ENCODE measurements at places on chromosomes 1 and 21.

- peak; percentile 99 for DNase-seq
Observed at GRCh38 chr1:97277891-97278654, 556.5 kb downstream of the PTBP2 start.

DNA sequence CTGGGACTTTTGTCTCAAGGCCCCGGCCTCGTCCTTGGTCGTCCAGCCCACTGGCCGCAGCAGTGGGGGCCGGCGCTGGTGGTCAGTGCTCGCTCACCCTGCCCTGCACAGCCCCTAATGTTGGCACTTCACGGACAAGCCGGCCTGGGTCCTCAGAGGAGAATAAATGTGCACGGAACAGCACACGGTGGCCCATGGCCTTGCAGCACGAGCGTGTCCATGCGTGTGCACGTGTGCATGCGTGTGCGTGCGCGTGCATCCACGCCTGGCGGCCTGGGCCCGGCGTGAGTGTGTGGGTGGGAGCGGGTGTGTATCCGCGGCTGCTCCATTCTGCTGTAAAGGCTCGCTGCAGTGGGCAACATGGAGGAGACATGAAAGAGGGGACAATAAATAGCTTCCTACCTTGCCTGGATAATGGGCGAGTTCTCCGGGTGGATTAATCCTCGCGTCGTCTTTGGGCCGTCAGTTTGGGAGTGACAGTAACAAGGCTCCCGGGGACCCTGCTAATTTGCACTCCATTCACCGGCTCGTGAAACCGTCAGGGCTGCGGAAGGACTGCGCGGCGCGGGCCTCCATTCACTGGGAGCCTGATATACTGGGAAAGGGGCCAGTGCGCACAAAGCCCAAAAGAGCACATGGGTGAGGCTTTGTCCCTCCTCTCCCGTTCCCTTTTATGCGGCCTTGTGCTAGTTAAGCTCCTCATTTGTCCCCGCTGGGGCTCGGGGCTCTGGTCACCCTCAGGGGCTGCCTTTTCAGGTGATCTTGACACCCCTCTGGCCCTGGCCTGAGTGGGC, 142.8 kb downstream of the PRDM16 start:
- DNase-seq = no peak

GRCh38 chr21:24658026-24658425, 949.3 kb downstream of the MRPL39 start:
- peak; percentile 56 for DNase-seq

DNA sequence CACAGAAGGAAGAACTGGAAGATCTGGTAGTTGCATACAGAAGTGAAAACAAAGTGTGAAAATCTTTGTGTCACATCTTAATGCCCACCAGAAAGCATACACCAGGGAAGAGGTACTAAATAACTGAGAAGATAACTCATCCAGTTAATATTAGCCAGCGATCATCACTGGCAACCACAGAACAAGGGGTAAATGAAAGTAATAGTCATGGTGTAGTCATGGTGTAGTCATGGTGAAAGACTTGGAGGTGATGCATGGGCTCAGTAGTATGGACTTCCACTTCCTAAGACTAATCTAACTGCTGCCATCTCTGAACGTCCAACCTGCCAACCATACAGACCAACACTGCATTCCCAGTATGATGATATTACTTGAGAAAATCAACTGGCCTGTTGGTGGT, 481.2 kb upstream of the NR5A2 start:
- peak; percentile 75 for DNase-seq

GRCh38 chr1:198199105-198199504, 42.3 kb downstream of the NEK7 start:
- DNase-seq = no peak

DNA sequence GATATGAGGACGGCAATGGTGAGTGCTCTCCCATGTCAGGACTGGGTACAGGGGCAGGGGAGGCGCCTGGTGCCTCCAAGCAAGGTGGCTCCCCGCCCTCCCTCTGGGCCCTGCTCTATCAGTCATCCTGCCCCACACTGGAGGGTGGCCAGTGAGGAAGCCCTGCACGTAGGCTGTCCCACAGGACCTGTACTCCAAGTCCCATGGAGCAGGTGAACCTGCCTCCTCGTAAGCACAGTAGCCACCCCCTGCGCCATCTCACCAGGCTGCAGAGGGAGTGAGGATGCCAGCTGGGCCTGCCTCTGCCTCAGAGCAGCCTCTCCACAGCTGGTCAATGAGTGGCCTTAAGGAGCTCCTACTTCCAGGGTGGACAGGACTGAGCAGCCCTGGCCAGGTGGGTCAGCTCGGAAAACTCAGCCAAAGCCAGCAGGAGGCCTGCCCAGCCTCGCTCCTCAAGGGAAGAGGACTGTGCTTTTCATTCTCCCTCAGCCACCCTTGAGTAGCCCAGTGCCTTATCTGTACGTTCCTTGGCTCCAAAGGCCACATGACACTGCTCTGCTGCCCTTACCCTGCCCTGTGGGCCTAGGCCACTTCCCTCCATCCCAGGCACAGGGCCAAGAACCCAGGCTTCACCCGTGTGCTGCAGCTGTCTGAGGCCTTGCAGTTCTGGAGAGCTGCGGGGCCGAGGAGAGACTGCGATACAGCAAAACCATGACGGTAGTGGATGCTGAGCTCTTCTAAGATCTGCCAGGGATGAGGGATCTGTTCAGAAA, 39.6 kb downstream of the SLC45A1 start:
- no peak for DNase-seq

All from renal cortical epithelial cell (primary cell).